ENCODE measurements at places on chromosomes 5 and 9.

- DNase-seq = no peak
Observed at GRCh38 chr9:37339923-37340322, 82.6 kb upstream of the GRHPR start.

DNA sequence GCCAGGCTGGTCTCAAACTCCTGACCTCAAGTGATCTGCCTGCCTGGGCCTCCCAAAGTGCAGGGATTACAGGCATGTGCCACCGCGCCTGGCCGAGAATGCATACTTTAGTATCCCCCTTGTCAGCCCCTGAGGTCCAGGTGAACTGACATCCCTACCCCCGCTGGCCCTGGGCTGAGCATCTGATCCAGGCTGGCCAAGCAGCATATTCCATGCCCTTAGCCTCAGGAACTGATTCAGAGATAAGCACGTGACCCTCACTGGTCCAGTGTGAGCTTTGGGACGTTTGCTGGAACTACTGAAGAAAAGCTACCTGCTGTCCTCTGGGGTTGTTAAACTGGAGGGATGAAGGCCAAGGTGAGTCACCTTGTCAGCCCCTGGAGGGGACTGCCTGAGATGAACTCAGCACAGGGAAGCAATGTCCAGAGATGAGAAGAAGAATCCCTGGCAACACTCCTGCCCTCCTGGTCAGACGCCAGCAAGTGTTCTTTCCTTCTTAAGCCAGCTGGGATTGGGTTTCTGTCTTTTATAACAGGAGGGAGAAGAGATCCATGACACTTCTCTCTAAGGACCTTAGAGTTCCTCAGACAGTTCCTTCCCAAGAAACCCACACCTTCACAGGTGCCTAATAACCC is 59.1 kb upstream of the FBXW11 start:
- DNase-seq = no peak

DNA sequence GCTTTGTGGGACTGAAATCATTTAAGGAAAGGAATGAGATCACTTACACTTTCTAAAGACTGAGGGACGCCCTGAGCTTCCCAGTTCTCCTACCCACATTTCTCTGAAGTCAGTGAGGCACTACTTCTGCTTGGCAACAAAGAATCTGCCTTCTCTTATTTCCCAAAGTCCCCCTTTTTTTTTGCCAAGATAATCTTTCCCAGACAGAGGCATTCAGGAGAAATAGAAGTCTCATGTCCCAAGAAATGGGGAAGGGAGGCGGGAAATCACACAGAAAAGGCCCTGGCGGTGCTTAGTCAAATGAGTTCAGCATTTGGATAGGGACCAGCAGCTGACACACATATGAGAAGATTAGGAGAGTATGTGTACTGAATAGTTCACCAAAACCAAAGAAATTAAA is 159.7 kb downstream of the MUSK start:
- no peak for DNase-seq

DNA sequence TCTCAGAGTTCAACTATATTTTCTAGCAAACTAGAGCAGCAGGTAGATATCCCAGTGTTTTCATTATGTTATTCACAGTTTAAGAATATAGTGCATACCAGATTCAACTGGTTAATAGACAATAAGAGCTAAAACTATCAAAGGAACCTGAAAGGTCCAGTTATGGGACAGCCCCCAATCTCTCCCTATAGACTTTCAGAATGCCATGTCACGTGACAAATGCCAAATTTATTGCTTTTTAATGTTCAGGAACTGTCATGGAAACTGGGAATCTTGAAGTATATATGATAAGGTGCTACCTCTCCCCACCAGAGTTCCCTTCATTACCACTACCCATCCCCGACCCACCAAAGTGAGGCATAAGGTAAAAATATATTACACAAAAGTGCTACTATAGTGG is 629.0 kb upstream of the SEMA6A start:
- DNase-seq = no peak

- DNase-seq = no peak
Observed at GRCh38 chr9:98191181-98191608, 1.2 kb downstream of the CORO2A start.

DNA sequence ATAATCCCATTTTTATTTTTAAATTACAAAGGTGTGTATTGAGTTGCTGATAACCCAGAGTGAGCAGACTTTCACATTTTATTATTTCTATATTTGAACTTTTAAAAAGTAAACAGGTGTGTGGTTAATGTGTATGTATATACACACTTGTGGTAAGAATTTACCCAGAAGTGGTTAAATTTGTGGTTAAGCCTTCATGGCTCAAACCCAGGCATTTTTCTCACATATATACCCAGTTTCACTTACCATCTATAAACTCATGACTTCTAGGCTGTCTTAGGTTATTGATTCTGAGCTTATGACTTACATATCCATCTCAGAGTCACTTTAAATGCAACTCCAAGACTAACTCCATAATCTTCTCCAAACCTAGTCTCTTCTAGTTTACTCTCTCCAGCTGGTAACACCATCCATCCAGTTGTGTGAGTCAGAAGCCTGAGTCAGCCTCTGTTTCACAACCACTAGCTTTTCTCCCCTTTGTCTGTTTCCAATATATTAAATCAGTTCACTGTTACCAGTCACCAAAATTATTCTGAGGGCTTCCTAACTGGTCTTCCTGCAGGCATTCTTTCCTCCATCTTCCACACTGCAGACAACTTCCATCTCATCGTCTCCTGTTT is 20.2 kb downstream of the ZBED3 start:
- no peak for DNase-seq

GRCh38 chr5:115948091-115948534 is 14.2 kb upstream of the LVRN start:
- no peak for DNase-seq

DNA sequence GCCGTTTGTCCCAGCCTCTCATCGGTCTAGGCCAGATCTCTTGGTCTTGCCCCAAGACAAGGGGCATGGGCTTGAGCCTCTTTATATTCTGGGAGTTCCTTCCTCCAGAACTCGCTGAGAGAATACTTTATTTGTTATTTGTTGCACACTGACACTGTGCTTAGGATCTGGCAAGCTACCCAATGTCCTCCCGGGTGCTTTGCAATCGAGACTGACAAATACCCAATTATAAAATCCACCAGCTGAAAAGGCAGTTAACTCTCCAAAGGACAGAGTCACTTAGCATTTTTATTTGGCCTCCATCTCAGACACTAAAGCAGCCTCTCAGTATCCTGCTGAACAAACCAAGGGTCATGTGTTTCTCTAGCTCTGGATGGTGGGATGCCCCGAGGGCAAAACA is 500.2 kb upstream of the DAP start:
- no peak for DNase-seq

GRCh38 chr5:138625134-138625533 is 49.9 kb upstream of the HSPA9 start:
- no peak for DNase-seq

- DNase-seq = no peak
Observed at GRCh38 chr9:16266648-16267276, 603.7 kb downstream of the BNC2 start.

DNA sequence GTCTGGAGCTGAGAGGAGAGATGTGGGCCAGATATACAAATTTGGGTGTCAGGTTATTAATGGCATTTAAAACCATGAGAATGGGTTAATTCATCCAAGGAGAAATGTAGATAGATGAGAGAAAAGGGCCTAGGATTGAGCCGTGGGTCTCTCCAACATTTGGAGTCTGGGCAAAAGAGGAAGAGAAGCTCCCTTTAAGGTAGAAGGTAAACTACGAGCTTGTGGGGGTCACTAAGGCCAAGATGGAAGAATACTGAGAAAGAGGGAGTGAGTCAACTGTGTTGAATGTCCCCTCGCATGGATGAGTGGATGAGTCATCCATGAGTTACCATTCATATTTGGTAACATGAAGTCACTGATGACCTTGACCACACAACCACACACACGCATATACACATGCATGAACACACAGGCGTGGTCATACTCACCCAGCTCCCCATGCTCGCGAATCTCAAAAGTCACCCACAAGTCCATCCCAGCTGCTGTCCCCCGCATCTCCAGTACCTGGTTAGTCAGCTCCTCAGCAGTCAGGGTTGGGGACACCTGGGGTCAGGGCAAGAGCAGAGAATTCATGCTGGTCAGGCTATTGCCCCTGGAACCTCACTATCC is 6.8 kb upstream of the FCHSD1 start:
- DNase-seq = no peak

GRCh38 chr9:23379842-23380241 is 446.2 kb downstream of the ELAVL2 start:
- DNase-seq = no peak

DNA sequence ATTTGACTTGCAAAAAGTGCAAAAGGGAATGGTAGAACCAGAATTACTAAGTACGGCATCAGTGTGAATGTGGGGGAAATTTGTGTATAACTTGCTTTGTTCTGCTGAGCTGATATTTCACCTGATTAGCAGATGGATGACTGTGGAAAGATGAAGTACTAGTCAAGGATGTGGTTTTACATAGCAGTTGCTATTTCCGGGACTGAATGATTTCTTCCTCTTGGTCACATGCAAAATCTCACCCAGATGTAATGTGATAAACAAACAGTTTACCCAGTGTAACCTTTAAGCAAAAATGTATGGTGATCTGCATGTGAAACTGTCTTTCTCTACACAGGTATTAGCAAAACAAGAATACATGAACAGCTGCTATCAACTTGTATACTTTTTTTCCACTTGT is 46.1 kb downstream of the DCP2 start:
- DNase-seq = no peak

- no peak for DNase-seq
Observed at GRCh38 chr5:92372766-92373165, 989.6 kb upstream of the ARRDC3 start.

DNA sequence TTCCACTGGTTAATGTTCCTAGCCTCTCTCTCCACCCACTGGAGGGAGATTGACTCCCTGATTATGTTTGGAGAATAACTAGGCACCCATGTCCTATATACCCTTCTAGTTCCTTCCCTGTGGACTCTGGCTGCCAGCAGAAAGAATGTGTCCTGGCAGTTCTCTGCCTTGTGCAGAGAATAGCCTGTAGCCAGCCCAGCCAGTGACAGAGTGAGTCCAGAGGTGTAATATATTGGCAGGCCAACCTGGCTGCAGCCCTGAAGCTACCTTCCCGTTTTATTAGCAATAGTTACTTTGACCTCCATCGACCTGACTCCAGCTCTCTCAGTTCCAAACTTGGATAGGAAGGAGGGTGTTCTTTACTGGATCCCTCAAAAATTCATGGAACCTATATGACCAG is 8.1 kb downstream of the SETD9 start:
- DNase-seq = no peak

GRCh38 chr9:86705490-86705889 is 241.8 kb downstream of the GAS1 start:
- DNase-seq = no peak

Measured in CD4-positive, alpha-beta T cell treated with Interleukin-1 beta for 1 hour (primary cell).